ENCODE measurements at places on chromosomes 1 and 21.

DNA sequence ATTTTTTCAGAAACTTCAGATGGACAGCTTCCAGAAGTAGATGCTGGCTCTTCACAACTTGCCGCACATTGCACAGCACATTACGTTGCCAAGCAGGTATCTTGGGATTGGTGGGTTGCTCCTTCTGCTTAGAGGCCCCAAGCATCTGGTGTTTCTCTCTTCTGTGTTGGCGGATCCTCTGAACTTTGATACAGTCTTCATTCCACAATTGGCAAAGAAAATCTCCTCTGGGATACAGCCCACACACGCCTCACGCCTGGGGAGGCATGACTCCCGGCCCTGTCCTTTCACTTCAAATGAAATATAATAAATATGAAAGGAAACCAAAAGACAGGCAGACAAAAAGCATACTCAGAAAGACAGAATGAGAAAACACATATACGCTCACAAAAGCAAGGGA is 72.3 kb upstream of the PPP2R5A start:
- DNase-seq, result no peak

DNA sequence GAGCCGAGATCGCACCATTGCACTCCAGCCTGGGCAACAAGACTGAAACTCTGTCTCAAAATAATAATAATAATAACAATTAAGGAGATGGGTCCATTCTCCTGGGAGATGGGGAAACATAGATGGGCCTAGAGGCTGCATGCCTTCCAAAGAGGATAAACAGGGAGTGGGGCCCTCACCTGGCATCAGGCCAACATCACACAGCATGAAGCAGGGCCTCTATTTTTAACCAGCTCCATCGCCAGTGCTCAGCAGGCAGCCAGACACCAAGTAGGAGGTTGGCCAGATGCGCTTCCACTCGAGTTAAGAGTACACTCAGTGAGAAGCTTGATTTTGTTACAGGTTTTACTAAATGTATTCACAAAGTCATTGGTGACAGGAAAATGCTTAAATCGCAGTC is 352.0 kb downstream of the RRAGC start:
- DNase-seq, result no peak

DNA sequence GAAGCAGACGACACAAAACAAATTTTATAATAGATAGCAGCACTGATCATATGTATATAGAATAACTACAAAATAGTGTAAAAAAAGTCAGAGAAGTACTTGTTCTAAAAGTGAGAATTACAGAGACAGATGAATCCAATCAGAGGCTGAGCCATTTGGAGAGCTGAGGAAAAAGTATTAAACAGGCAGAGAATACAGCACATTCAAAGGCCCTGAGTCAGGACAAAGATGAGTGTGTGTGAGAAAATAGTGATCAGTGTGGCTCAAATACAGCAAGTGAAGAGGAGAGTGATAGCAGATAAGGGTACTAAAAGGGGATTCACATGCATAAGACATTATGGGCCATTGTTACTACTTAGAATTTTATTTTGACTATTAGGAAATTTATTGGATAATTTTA is 430.6 kb upstream of the BRINP3 start:
- no peak for DNase-seq

- no peak for DNase-seq
Observed at GRCh38 chr1:225645194-225645895, 7.6 kb downstream of the ENAH start.

DNA sequence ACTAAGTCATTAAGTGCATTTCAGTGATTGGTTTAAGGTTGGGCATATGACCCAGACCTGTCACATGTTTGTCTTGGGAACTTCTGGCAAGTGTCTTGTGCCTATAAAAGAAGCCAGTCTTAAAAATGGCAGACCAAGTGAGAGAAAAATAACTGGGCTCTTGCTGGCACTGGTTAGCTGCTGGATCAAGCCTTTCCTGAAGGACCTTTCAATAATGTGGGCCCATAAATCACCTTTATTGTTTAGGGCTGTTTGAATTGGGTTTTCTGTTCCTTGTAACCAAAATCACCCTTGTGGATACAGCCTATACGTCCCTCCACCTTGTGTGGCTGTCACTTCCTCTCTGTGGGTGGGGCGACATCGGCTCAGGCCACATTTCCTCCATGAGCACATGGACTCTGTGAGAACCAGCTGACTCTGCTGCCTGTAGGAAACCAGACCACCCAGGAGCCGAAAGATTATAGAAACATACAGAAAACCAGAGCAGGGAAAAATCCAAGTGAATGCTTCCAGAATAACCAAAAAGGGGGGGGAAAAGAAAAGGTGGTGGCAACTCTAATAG is 25.6 kb upstream of the WNT4 start:
- DNase-seq, result no peak

GRCh38 chr1:55277377-55278130 is 62.4 kb upstream of the USP24 start:
- DNase-seq, result peak; percentile 51

DNA sequence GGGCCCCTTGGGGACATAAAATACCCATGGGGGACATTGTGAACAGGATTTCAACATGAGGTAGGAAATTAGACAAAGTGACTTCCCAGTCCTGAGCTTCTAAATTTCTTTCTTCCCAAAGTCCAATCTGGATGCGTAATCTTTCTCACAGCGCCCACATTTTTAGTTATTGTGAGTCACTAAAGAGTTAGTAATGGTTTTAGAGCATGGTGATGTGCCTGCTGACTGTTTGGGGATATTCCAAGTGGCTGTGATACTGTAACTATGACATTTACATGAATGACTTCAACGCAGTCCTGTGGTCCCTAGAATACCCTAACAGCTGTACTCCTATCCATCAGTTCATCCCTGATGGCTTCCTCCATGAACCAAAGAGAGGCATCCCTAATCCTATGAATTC is 224.0 kb upstream of the COA6 start:
- no peak for DNase-seq

GRCh38 chr1:37498872-37499617 is 15.5 kb downstream of the MEAF6 start:
- DNase-seq, result no peak

- DNase-seq, result peak; percentile 34
Observed at GRCh38 chr1:7539769-7540175, 231.3 kb upstream of the VAMP3 start.

DNA sequence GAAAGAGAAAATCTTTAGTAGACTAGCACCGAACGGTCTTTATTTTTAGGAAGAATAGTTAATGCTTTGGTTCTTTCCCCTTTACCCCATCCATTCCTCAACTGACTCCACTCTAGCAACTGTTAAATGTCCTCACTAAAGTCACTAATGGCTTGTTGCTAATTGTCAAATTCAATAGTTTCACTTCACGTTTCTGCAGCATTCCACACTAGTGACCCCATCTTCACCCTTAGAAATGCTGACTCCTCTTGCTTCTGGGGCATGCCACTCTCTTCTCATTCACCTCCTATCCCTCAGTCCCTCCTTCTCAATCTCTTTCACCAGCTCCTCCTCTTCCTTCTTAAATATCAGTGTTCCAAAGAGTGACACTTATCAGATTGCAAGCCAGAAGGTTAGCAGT is 19.4 kb upstream of the CADM3 start:
- DNase-seq, result no peak
